ENCODE measurements at places on chromosomes 13 and 19.

- DNase-seq = no peak
Observed at GRCh38 chr19:28402701-28403290, 810.2 kb downstream of the UQCRFS1 start.

- DNase-seq = no peak
Observed at GRCh38 chr13:106418556-106418955, 116.9 kb downstream of the EFNB2 start.

DNA sequence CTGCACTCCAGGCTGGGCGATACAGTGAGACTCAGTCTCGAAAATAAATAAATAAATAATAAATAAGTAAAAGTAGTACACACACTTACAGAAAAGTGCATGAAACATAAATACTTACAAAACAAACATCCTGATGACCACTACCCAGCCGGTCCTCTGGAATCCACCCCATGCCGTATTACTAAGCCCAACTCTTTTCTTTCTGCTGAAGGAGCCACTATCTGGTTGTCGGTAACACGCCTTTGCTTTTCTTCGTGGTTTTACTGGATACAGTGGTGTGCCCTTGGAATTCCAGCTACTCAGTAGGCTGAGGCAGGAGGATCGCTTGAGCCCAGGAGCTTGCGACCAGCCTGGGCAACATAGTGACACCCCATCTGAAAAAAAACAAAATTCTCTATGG is 39.4 kb downstream of the CELF5 start:
- no peak for DNase-seq

GRCh38 chr19:20197747-20198146 is 30.7 kb downstream of the ZNF486 start:
- no peak for DNase-seq

DNA sequence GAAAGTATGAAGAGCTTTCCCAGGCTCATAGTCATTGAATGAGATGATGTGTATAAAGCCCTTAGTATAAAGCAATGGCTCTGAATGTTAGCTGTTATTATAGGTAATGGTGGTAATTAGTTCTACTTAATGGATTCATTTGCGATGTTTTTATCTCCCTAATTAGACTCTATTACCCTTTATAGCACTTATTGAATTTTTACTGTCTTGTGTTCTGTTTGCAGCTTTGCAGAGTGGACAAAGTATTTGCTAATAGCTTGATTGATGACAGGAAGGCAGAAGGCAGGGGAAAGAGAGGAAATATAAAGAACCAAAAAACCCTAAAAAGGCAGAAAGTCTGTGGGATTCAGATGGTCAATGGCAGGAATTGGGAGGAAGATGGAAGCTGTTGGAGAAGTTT is 524.4 kb upstream of the SPRY2 start:
- DNase-seq = no peak

DNA sequence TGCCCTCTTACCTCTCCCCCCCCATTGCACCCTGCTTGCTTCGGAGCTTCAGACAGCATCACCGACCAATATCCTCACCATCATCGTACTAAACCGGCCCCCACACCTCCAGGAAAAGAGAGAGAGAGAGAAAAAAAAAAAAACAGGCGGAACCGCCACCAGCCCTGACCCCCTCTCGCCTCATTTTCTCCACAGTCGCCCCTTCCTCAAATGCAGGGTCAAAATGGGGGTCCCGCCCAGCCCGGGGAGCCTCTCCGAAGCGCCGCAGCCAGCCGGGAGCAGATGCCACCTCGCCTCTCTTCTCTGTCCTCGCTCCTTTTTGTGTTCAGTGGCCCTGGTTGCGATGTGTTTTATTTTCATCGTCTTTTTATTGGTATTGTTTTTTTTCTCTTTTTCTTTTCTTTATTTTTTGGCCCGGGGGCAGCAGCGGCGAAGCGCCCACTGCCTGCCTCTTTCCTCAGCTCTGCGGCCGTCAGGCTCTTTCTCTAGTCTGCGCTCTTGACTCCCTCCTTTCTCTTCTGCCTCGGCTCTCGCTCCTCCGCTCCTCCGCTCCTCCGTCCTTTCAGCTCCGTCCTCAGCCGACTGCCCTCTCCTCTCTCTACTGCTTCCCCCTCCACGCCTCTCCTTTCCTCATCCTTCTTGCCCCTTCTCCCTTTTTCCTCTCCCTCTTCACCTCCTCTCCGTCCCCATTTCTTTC is 41.4 kb downstream of the DEDD2 start:
- no peak for DNase-seq
